ENCODE measurements at places on chromosomes 4 and X.

GRCh38 chrX:116694046-116694445 is 231.3 kb upstream of the CT83 start:
- no peak for DNase-seq

DNA sequence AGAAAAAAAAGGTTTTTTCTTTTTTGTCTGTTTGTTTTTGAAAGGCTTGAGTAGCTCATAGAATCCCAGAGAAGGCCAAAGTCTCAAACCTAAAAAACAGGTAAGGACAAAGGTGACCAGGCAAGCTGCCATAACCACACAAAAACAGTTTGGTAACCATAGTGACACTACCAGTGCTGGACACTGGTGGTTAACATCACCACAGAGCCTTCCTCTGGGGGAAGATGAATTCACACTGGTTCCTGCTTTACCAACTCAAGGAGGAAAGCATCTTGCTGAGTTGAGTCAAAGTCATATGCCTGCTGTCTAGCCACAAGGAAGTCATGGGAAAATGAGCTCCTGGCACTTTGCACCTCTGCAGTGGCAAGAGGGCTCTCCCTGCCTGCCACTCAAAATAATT is 32.5 kb downstream of the IDS start:
- no peak for DNase-seq

DNA sequence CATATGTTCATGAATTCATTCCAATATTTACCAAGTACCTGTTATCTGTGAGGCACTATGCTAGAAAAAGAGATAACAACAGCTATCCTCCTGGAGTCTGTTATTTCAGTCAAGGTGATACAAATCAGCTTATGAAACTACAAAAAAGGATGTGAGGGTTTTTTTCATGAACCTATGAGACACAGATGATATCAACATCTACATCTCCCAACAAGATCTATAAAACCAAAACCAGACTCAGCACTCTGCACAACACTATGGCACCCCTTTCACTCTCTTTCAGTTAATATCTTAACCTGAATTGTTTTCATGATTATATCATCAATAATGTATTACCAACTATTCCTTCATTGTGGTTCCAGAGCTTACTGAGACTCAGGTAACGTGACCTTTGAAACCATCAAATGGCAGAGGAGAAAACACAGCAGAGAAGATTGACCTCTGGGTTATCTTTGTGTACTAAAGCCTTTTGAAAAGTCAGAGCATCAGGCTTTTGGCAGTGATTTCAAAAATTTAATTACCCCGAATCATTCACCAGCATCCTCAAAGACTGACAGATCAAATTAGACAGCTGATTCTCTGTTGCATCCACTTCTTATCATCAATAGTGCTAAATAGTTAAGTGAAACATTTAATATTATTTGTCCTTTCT is 244.6 kb upstream of the FTHL17 start:
- peak; percentile 14 for DNase-seq

GRCh38 chr4:173758132-173758531 is 228.1 kb upstream of the HAND2 start:
- DNase-seq, result no peak

- DNase-seq, result no peak
Measured at GRCh38 chr4:55314141-55314820, 31.8 kb upstream of the SRD5A3 start.

DNA sequence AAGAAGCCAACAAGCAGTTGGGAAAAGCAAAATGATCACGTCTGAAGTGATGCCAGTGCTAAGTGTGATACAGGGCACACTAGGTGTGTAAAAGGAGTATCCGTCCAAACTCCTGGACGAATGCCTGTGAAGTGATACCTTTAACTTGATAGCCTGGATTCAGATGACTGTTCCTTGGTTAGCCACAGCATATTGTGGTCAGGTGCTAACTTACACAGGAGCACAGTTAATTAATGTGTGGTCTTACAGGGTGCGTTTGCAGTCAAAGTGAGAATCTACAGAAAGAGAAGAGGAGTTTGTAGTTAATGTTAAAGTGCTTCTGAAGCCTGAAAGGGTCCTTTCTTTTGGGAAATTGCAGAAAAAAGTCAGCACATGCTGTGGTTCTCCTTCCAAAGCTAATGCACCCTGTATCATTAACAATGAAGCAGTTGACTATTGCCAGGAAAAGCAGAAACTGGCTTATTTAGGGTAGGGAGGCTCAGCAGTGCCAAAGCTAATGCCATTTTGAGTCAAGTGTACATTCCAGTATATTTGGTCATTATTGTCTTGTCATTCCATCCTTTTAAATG is 61.1 kb downstream of the DCLK2 start:
- no peak for DNase-seq

DNA sequence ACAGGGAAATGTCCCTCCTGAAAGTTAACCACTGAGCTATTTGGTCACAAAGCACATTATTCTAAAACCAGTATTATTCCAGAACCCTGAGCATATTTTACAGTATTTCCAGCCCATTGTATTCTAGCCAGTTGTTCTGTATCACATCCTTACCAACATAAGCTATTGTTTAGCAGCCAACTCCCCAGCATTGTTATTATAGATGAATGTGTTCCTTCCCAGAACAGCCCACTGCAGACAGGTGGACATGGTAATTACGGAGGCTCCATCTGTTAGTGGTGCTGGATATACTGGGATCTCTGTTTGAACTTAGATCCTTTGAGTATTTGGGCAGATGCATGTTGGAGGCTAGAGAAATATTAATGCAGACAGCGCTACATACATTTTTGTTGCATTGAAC is 126.1 kb downstream of the MGST2 start:
- DNase-seq, result no peak

DNA sequence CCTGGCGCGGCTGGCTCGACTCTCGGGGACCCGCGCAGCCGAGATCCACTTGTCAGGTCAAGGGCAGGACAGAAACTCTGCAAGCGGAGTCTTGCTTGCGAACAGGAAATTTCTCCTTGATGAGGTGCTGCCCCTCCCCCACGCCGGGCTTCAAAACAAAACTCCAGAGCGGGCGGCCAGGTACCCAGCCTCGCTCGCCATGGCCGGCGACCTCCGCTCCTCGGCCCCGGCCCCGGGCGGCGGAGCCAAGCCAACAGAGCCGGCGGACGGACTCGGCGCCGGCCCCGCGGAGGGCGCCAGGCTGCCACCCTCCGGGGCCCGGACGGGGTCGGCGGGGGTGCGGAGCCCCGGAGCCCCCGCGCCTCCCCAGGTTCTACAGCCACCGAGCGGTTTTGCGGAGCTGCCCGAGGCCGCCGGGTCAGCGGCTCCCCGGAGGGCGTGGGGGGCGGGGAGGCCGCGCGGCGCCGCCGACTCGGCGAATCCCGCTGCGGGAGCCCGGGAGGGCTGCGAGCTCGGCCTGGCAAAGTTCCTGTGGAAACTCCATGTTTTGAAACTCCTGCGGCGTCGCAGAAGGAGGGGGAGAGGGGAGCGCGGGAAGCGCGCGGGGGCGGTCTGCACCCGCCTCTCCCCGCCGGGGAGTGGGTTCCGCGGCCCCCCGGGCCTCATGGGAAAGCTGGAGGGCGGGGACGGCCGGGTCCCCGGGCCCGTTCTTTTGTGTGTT is 11.7 kb upstream of the BCOR start:
- peak; percentile 56 for DNase-seq

GRCh38 chr4:77152421-77152820 is 4.6 kb upstream of the CCNG2 start:
- no peak for DNase-seq

GRCh38 chrX:47662144-47662657 is 3.2 kb upstream of the UXT start:
- no peak for DNase-seq

GRCh38 chrX:68846536-68846935 is 17.7 kb downstream of the EFNB1 start:
- DNase-seq, result no peak

DNA sequence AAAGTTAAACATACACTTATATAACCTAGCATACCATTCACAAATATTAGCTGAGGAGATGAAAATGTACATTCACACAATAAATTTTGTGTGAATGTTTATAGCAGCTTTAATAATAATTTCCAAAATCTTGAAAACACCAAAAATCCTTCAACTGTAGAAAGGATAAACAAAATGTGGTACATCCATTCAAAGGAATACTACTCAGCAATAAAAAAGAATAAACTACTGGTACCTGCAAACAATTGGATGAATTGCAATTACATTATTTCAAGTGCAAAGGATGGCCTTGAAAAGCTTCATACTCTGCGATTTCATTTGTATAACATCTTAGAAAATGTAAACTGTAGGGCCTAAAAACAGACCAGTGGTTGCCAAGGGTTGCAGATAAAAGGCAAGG is 11.7 kb upstream of the RPS6KA6 start:
- no peak for DNase-seq

DNA sequence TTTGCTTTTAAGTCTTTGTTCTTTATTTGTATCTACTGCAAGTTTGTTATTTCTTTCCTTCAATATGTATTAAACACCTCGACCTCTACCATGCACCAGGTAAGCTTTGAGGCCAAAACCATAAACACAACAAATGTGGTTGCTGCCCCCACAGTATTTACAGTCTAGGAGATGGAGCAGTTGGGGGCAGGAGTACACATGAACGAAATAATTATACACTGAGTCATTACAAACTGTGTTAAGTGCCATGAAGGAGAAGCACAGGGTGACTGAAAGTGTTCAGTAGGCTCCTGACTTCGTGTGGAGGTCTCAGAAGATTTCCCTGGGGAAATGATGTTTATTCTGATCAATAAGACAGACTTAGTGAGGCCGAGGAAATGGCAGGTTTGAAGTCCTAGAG is 30.3 kb downstream of the SLC25A43 start:
- no peak for DNase-seq

DNA sequence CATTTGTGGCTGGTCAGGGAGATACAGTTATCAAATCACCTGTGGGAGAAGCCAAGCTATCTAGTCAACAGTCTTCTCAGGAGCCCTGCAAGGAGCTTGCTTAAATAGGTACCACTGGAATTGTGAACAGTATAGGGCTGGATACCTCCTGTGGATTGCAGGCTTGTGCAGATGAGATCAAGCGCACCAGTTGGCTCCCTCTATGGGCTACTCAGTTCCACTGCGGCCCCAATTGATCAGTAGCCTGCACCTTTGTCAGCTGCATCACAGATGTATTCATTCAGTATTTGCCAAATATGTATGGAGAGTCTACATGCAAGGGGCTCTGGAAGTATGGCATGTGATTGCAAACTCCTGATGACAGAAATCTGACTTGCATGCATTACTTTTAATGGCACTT is 28.6 kb downstream of the TEX13A start:
- DNase-seq, result peak; percentile 11

GRCh38 chrX:103537871-103538387 is 18.6 kb upstream of the RAB40A start:
- no peak for DNase-seq

DNA sequence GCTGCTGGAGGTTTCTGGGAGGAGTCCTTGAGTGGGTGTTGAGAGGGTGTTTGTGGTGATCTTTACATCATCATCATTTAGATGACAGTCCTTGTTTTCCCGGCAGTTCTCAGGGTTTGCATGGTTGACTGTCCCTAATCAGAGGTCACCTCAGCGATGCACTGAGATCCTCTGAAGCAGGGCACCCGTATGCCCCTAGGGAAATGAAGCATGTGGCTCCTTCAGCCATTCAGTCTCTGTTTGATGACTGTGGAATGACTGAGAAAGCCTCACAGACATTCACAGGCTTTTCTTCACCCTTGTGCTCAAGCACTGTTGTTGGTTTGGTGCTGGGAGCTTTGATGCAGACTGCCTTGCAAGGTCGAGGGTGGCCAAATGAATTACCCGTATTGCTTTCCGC is 474.7 kb downstream of the SPRY1 start:
- DNase-seq, result no peak
